ENCODE measurements at places on chromosomes 5 and 9.

DNA sequence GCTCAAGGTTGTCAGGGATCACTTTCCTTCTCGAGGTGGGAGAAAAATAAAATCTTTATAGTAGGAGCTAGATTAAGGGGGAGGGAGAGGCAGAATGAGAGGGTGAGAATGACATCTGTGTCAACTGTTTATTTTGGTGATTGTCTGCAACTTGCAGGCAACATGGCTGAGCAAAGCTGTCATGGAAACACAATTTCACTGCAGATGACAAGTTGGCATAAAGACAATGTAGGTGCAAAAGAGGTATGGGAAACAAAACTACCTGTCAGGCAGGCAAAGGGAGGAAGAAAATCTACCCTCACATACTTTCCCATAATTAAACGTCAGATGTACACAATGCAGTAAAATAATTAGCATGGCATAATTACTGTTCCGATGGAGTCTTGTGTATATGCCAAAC, 167.4 kb downstream of the SLIT3 start:
- DNase-seq, result no peak

GRCh38 chr5:139341187-139341688, 416 bp upstream of the PAIP2 start:
- DNase-seq, result no peak

DNA sequence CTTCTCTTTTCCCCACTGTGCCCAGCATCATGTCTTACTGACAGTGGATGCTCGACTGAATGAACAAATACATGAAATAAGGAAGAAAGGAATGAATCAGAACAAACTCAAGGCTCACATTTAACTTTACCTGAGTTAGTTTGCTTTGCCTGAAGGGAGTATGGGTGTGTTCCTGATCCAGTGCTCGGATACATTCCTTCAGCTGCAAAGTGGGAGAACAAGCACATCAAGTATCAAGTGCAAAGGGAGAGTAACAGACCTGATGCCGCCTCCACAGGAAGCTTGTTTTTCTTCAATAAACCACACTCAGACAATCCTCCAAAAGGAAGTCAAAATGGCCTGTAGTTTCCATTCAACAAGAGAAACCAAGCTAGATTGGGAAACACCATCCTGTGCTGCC, 66.1 kb downstream of the KIF24 start:
- no peak for DNase-seq

- DNase-seq, result peak; percentile 87
Observed at GRCh38 chr9:110443146-110443865, 105.6 kb upstream of the TXNDC8 start.

- DNase-seq, result no peak
Observed at GRCh38 chr5:95042037-95042436, 242.9 kb downstream of the MCTP1 start.
